ENCODE measurements at places on chromosomes 5 and 9. TPM values are rescaled to one million over a fixed set of nuclear protein-coding genes. Genes with fewer than 3 reads are reported as not detected.

DNA sequence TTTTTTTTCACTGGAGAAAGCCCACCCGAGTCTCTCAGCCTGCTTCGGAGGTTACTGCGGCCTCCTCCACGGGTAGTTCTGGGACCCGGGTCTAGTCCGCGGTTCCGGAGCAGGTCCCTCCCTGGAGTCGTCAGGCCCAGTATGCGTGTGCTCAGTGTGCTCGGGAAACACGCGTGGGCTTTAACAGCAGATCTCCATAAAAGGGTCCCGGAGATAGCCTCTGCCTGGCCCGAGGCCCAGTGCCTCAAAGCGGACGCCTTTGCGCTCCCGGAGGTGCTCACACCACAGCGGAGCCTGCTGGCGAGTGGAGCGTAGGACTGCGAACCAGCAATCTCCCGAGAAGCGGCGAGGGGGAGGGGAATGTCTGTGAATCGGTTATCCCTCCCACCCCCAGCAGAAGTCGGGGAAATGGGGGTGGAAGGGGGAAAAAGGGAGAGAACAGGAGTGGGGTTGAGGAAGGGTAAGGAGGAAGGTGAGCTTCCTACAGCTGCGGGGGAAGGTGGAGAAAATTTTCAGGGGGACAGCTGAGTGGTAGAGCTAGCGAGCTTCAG is 28.7 kb downstream of the CDKN2A start:
- peak; percentile 71 for DNase-seq

DNA sequence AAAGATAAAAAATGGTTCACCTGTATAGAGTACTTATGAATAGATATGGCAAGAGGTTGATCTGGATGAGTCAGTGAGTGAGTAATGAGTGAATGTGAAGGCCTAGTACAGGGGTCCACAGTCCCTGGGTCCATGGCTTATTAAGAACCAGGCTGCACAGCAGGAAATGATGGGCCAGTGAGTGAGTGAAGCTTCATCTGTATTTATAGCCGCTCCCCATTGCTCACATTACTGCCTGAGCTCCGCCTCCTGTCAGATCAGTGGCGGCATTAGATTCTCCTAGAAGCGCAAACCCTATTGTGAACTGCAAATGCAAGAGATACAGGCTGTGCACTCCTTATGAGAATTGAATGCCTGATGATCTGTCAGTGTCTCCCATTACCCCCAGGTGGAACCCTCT is 307.7 kb upstream of the ZNF608 start:
- DNase-seq: no peak

GRCh38 chr5:138610918-138611677 is 35.9 kb upstream of the HSPA9 start:
- DNase-seq: no peak

DNA sequence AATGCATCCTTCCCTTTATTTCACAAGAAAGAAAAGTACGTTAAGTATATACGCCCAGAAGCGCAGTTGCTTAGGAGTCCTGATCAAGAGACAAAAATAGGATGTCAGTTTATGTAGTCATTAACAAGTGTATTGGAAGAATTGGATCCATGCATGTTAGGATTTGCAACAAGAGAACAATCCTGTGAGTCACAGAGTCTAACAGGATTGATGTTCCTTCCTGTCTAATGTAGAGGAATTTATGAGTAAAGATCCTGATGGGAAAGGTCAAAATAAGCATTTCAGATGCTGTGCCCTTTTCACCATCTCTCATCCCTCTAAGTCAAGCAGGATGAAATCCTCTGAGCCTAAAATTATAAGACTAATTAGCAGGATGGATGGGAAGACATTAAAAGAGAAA is 406.0 kb upstream of the GRIA1 start:
- DNase-seq: no peak

- peak; percentile 23 for DNase-seq
Measured at GRCh38 chr5:84564321-84565075, 179.8 kb upstream of the EDIL3 start.

DNA sequence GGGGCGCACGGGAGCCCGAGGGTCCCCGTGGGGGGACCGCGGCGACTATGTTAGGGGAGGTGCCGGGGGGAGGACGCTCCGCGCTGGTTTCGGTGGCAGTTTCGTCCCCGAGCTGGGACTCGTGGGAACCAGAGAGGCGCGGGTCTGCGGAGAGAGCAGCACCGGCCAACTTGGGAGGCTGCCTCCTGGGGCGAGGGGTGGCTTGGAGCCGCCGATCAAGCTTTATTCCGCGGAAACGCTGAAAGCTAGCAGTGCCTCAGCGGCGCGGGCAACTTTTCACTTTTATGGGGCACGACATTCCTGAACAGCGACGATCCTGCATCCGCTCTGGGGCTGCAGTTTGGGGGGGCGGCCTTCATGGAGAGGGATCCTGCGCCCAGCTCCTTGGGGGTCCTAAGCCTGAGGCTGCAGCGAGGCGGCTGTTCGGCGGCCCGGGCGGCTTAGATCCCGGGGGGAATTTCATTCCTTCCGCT is 369 bp downstream of the OCLN start:
- DNase-seq: no peak

Gene ADGRV1
- total RNA-seq: 1.8 TPM

Gene LCN15
- not detected for total RNA-seq

DNA sequence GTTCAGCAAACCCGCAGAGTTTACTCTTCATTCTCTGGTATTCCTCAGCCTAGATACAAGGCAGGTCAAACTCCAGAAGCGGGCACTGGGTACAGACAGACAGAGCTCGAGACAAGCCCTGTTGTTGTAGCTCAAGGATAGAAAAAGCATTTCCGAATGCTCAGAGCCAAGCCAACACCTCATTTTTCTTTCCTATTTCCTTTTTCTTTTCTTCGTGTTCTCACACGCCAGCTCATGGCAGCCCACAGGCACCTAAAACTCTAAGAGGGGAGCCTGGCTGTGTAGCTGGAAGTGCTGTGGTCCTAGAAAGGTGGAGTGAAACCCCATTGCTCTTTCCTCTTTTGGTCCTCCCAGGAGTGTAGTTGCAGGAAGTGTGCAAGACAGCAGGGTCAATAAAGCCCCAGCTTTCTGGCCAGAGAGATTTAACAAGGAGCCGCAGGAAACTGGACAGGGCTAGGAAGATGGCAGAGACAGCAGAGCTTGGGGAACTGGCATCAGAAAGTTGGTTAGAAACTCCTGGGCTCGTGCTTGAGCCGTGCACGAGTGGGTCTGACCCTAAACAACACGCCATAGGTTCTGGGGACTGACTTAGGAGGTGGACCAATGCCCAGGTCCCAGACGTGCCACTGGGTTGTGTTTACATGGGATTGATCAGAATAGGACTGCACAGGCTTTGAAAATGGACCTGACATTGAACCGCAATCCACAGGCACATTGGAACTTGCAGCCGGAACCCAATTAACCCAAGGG is 41.6 kb downstream of the ADAMTS2 start:
- DNase-seq: no peak

- no peak for DNase-seq
Measured at GRCh38 chr5:142688281-142688989, 2.5 kb upstream of the FGF1 start.

GRCh38 chr9:16515879-16516301 is 354.6 kb downstream of the BNC2 start:
- no peak for DNase-seq

DNA sequence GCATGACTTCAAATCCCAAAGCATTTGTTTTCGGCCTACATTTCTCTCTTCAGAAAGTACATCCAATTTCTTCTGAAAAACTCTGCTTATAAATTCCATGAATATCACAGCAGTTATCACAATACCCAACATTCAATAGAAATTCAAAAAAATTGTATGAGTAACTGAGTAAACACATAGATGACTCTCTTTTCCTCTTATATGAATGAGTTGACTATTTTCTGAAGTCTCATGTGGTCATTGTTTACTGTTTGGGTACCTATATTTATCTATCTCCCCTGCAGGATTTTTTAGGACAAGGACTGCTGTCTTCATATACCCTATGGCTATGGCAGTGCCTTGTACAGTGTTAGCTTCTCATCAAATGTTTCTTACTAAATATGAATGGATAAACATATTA is 157.1 kb downstream of the HTR1A start:
- DNase-seq: no peak

Gene INSL6
- not detected for total RNA-seq

DNA sequence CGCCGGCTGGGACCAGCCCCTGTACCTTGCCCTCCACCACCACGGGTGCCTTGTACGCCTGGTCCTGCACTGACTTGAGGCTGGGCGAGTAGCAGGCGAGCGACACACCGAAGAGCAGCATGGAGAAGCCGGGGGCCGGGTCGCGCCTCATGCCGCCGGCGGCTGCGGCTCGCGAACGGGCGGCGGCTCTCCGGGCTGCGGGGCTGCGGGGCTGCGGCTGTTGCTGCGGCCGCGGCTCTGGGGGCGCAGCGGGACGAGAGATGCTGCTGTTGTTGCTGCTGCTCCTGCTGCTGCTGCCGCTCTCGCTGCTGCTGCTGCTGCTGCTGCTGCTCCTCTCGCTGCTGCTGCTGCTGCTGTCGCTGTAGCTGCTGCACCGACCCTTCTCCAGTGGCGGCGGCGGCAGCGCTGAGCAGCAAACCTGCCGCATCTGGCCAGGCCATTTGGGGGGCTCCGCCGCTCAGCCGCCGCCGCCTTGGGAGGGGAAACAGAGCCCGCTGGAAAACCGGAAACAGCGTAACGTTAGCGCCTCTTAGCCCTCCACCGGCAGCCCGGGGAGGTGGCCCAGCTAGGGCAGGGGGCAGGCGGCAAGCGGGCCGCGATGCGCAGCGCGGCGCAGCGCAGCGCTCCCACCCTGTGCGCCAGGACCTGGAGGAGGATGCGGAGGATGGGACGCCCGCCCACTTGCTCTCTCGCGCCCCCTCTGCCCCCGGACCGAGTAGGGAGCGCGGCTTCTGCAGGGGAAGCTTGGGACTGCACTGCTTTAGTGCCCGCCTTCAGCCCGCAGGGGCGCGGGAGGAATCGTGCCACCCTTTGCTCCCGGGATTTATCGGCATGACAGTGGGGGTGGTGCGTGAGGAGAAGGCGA is at the start of gene NRG2:
NRG2 (minus strand) TSS at position 657 of the 865 bp plus-strand sequence.
- peak; percentile 81 for DNase-seq

DNA sequence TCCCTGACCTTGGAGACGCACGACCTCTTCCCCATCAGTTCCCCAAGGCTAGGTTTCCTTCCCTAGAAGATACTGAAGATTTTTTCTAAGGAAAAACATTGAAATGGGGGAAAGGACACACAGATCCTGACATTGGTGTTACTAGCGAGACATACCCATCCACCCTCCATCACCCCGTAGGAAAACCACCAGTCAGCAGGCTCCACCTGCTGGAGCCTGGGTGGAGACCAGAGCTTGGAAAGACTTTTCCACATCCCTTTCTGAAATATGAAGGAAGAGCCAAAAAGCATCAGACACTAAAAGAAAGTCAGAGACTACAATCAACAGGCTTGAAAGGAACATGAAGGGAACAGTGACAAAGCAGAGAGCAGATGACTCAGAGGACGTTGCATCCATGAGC is 638.0 kb downstream of the IRX1 start:
- DNase-seq: no peak

DNA sequence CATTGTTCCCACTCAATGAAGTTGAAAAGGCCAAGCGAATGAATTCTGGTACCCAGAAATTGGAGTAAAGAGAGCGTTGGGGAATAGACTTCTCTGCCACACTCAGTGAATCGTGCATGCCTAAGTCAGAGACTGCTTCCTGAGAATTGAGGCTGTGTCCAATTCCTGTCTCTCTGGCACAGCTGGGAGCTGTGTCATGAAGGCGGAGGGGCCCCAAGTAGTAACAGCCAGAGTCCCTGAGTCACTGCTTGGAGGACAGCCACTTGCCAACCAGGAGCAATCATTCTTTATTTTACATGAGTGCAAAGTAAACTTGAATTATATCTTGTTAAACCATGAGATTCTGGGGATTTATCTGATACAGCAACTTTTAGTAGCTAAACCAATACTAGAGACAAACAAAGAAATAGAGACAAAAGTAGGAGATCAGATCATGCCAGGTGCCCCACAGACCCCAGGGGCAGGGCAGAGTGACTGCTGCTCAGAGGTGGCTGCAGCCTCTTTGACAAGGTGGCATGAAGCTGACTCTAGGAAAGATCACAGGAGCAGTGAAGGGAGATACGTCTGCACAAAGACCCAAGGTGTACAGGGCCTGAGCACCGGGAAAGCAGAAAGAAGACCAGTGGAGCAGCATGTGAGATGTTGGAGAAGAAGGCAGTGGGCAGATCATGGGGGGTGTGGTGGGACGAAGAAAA is 246.0 kb downstream of the GADD45G start:
- DNase-seq: no peak

Gene IRX1
- total RNA-seq: not detected

DNA sequence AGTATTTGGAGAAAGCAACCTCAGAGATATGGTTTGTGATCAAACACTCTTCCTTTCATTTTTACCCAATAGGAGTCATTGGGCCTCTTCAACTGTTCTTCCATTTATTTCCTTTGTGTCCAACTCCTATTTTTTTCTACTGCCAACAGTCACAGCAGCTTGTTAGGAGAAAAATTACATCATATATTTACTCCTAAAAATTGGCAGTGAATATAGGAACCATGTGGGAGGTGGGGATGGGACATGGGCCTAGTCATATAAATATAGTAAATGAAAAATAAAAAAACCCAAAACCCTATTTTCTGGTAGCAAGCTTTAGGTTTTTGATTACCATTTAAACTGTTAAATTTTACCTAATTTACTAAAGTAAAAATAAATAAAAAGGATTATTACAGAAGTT is 134.9 kb upstream of the MPDZ start:
- DNase-seq: no peak

DNA sequence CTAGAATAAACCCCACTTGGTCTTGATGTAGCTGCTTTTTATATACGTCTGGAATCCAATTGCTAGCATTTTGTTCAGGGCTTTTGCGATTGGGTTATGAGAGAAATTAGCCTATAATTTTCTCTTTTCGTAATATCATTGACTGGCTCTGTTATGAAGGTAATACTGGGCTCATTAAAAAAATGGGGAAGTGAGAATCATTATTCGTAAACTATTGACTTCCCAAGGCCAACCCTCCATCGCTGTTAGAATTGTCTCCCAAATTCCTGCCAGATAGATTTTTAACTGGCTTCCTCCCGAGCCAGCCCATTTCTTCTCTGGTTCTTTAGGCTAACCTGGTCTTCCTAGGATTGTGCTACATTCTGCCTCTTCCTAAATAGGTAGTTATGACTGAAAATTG is 35.9 kb upstream of the GRPEL2 start:
- no peak for DNase-seq

GRCh38 chr9:121474231-121474947 is 25.3 kb downstream of the GGTA1 start:
- no peak for DNase-seq

DNA sequence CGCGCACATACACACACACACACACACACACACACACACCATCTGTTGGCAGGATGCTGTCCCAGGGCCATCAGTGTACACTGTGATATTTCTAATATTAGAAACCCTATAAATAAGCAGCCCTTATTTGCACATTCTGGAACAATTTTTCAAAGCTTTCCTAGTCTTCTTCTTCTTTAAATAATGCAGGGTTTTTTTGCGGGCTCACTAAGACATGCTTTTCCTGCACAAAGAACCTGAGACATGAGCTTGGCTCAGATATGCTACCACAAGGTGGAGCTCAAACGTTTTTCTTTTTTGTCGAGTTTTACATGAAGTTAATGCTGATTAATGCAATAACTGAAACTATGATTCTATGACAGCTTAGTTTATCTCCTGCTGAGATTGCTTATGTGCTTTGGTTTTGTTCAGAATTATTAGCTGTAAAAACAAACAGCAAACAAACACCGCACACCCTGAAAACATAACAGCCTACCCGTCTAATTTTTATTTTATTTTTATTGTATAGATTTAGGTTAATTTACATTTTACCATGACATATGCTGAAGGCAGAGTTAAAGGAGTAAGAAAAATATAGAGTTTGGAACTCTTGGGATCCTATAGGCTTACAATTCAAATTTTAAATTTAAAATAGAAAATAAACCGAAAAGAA is 95.8 kb downstream of the ALDH1A1 start:
- peak; percentile 83 for DNase-seq

Gene PCDHB9
- total RNA-seq: 0.40 TPM

Gene ERCC6L2
- total RNA-seq: 46.9 TPM

Gene HMCN2
- 0.38 TPM for total RNA-seq
